Fibroblast of the aortic adventitia (primary cell): ENCODE measurements at places on chromosomes 16 and 17. TPM values are rescaled to one million over a fixed set of nuclear protein-coding genes. Genes with fewer than 3 reads are reported as not detected.

The COX11 gene
- 14.2 and 37.8 TPM in 2 replicates for total RNA-seq

The MGAT5B gene
- 0.18 and 0.74 TPM in 2 replicates for total RNA-seq

The TVP23A gene
- not detected in 2 replicates for total RNA-seq

The MPP2 gene
- 3.2 and 3.3 TPM in 2 replicates for total RNA-seq

The SEPTIN12 gene
- not detected in 2 replicates for total RNA-seq

The STARD3 gene
- total RNA-seq = 18.6 and 20.8 TPM in 2 replicates
